ENCODE measurements at places on chromosomes 2 and 18.

GRCh38 chr2:202169131-202169530 lies 69.3 kb downstream of the SUMO1 start:
- H3K4me3 ChIP-seq = no peak overlapping the region
- no peaks in the 10 kb centered on the region for H3K36me3 ChIP-seq
- peaks cover 45% of the 10 kb centered on the region for H3K27me3 ChIP-seq
- DNase-seq = no peak

GRCh38 chr2:211512806-211513205 lies 956.4 kb downstream of the CPS1 start:
- H3K4me3 ChIP-seq = no peak overlapping the region
- H3K4me1 ChIP-seq = no peaks in the 10 kb centered on the region
- no peaks in the 10 kb centered on the region for H3K36me3 ChIP-seq

DNA sequence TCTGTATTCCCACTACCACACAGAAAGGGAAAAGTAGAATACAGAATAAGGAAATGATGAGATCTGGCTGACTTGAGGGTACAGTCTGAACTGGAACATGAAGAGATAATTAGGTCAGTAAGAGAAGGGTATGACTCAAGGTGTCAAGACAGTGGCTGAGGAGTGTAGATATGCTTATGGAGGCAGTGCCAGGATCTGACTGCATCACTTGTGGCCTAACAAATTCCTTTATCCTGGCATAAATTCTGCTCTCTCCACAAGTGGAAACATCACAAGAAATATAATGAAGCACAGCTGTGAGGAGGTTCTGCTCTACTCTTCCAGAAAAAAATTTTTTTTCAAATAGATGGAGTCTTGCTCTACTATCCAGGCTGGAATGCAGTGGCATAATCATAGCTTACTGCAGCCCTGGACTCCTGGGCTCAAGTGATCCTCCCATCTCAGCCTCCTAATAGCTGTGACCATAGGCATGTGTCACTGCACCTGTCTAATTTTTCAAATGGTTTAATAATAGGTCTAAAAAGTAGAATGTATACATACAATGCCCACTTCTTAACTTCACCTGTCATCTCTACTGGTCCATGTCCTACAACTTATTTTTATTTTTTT lies 85.3 kb downstream of the C2orf74 start:
- H3K4me3 ChIP-seq = no peak overlapping the region
- no peaks in the 10 kb centered on the region for H3K27me3 ChIP-seq
- no peaks in the 10 kb centered on the region for H3K4me1 ChIP-seq

DNA sequence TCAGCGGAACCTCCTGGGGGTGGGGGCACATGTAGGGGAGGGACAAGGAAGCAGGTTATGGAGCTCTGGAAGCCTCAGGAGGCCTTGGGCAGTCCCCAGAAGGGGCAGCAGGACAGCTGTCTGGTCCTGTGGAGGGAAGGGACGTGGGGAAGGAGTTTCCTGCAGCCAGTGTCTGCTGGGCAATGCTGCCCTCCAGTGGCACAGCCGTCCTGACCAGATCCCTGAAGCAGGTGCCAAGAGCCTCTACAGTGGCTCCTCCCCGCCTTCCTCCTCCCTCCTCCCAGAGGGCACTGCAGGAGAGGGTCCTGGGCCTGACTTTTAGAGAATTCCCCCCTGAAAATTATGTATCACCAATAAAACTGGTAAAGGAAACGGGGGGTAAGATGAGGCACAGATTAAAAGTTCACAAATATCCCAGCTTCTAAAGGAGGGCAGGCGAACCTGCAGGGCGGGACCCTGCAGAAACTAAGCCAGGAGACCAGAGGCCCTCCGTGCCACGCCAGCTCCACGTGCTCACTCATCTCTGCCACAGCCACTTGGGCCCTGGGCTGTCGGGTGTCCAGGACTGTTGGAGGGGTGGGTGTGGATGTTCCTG lies 258.5 kb downstream of the TWIST2 start:
- no peak overlapping the region for H3K27ac ChIP-seq
- H3K27me3 ChIP-seq = no peaks in the 10 kb centered on the region
- H3K4me3 ChIP-seq = no peak overlapping the region
- H3K4me1 ChIP-seq = no peaks in the 10 kb centered on the region

- no peak overlapping the region for H3K4me3 ChIP-seq
- H3K4me1 ChIP-seq = peaks cover 15% of the 10 kb centered on the region
- no peaks in the 10 kb centered on the region for H3K36me3 ChIP-seq
- DNase-seq = no peak
These were observed 66.5 kb downstream of the GLS start for GRCh38 chr2:190947141-190947540.

DNA sequence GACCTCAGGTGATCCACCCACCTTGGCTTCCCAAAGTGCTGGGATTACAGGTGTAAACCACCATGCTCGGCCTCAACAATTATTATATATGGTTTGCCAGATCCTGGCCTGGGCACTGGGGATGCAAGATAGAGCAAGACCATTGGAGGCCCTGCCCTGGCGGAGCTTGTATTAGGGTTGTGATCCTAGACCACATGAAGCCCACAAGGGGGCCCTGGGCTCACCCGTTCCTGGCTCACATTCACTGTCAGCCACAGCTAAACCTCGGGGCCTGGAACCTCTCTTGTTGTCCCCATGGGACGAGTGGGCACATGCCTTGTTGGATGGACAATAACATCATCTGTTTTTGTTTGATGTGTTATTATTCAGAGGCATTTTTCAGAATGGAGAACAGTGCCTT lies 14.9 kb downstream of the HPCAL1 start:
- no peaks in the 10 kb centered on the region for H3K4me1 ChIP-seq
- H3K4me3 ChIP-seq = no peak overlapping the region
- no peak overlapping the region for H3K27ac ChIP-seq
- H3K27me3 ChIP-seq = no peaks in the 10 kb centered on the region
- DNase-seq = no peak

DNA sequence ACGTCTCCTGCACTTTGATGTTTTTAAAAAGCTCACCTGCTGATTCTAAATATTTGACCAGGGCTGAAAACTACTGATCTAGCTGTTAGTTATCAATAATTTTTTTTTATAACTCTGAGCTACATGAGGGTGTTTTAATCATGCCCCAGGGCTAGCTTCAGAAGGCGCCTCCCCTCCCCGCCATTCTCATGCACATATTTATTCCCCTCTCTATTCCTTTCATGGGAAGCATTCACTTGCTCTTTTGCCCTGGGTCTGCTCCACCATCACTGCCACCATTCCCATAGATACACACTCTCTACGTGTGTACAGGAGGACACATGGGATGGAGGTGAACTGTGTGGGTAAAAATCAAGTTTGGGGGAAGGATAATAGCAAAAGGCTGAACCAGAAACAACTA lies 101.0 kb downstream of the PLA2R1 start:
- H3K27me3 ChIP-seq = no peaks in the 10 kb centered on the region
- H3K27ac ChIP-seq = no peak overlapping the region
- H3K36me3 ChIP-seq = no peaks in the 10 kb centered on the region
- H3K4me1 ChIP-seq = no peaks in the 10 kb centered on the region
- DNase-seq = no peak
- H3K4me3 ChIP-seq = no peak overlapping the region

DNA sequence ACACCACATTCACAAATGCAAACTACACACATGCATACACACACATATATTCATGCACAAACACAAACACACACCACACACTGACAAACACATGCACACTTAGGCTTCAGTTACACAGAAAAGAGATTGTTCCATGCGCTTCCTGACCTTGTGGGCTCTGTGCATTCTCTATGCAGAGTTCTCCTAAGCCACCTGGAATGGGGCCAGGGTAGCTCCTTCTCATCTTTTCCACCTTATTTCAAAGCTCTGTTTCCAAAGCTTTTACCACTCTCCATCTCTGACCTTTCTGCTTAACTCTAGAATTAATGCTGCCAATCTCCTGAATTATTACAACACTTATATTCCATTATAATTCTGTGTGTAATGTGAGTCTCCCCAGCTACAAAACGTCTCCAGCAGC lies 522.3 kb upstream of the MYT1L start:
- no peak for DNase-seq
- peaks cover 6% of the 10 kb centered on the region for H3K4me1 ChIP-seq
- H3K4me3 ChIP-seq = no peak overlapping the region
- H3K36me3 ChIP-seq = no peaks in the 10 kb centered on the region
- no peak overlapping the region for H3K27ac ChIP-seq
- H3K27me3 ChIP-seq = no peaks in the 10 kb centered on the region

- peaks cover 11% of the 10 kb centered on the region for H3K27me3 ChIP-seq
- no peak overlapping the region for H3K4me3 ChIP-seq
- H3K4me1 ChIP-seq = no peaks in the 10 kb centered on the region
- DNase-seq = peak; percentile 37
- no peak overlapping the region for H3K27ac ChIP-seq
These were observed 86.6 kb downstream of the MARCO start for GRCh38 chr2:119028327-119029174.

- peak overlapping the region; percentile 99 for H3K27ac ChIP-seq
- H3K27me3 ChIP-seq = no peaks in the 10 kb centered on the region
- peaks cover 23% of the 10 kb centered on the region for H3K4me1 ChIP-seq
- peak overlapping the region; percentile 47 for H3K4me3 ChIP-seq
- no peaks in the 10 kb centered on the region for H3K36me3 ChIP-seq
These were observed 1.3 kb upstream of the SMAD2 start for GRCh38 chr18:47931718-47932103.

DNA sequence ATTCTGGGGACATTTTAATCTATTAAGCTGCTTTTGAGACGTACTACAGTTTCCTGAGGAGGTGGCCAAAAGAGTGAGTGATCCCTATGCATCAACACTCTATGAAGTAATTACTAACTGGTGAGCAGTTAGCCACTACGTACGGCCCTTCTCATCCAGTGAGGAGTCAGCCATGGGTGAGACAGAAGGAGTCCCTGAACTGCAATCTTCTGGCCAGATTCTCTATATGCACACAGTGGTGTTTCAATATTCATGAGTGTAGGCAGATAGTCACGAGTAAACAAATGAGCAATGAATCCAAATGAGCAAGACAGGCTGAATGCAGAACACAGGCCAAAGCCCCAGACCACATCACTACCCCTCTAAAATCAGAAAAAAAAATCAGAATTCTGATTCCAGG lies 29.8 kb upstream of the TMEM214 start:
- no peak overlapping the region for H3K4me3 ChIP-seq
- DNase-seq = no peak
- H3K27me3 ChIP-seq = no peaks in the 10 kb centered on the region
- H3K4me1 ChIP-seq = peaks cover 55% of the 10 kb centered on the region
- H3K27ac ChIP-seq = peak overlapping the region; percentile 48
- H3K36me3 ChIP-seq = no peaks in the 10 kb centered on the region

DNA sequence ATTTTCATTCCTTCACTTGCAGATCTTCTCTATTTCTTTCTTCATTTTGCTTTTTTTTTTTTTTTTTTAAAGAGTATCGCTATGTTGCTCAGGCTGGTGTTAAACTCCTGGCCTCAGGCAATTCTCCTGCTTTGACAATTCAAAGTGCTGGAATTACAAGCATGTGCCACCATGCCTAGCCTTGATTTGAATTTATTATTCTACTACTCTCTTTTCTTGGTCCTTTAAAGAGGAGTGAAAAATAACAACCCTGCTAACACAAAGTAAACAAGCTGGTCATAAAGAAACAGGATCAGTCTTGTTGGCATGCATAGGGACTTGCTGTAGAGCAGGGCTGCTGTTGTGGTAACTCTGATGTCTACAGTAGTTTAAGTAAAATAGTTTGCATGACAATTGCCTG lies 1615.3 kb upstream of the ZEB2 start:
- H3K4me3 ChIP-seq = no peak overlapping the region
- H3K27me3 ChIP-seq = no peaks in the 10 kb centered on the region
- no peak for DNase-seq
- no peak overlapping the region for H3K27ac ChIP-seq
- H3K36me3 ChIP-seq = no peaks in the 10 kb centered on the region
- no peaks in the 10 kb centered on the region for H3K4me1 ChIP-seq

GRCh38 chr18:77316641-77317040 lies 67.0 kb downstream of the GALR1 start:
- H3K27ac ChIP-seq = no peak overlapping the region
- DNase-seq = peak; percentile 0
- H3K4me3 ChIP-seq = no peak overlapping the region
- no peaks in the 10 kb centered on the region for H3K27me3 ChIP-seq

DNA sequence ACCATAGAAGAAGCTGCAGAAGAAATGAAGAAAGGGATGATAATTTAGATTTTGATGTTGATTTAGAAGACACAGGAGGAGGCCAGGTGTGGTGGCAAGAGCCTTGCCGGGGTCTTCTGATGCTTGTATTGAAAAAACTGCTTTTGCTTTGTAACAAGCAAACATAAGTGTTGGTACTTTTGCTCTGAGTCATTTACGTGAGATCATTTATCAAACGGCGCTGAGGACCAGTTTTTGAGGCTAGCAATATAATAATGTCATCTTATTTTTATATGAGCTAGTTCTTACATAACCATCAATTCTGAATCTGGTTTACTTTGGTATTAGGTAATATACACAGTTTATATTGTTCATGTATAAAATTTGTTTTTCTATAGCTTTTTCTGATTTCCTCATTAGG lies 30.6 kb downstream of the SPTBN1 start:
- no peaks in the 10 kb centered on the region for H3K27me3 ChIP-seq
- H3K36me3 ChIP-seq = no peaks in the 10 kb centered on the region
- no peak overlapping the region for H3K27ac ChIP-seq
- H3K4me1 ChIP-seq = peaks cover 40% of the 10 kb centered on the region
- no peak for DNase-seq
- no peak overlapping the region for H3K4me3 ChIP-seq

DNA sequence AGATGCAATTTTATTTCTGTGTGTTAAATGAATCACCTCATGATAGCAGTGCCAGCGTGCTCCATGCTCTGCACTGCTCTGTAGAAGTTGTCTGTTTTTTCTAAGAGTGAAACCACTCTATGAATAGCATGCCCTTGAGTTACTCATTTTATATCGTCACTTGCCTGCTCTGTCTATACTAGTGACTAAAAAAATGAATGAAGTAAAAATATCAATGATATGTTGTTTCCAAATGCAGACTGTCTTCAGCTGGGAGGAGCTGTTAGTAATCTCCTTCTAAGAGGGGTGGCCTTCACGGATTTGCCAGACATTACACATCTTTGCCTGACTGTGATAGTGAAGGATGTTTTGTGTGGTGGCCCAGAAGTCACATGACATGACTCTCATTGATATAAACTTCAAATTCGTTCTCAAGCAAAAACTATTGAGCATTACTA lies 852.1 kb downstream of the CNTNAP5 start:
- no peaks in the 10 kb centered on the region for H3K36me3 ChIP-seq
- H3K4me1 ChIP-seq = peaks cover 20% of the 10 kb centered on the region
- DNase-seq = no peak
- H3K27me3 ChIP-seq = no peaks in the 10 kb centered on the region
- H3K27ac ChIP-seq = no peak overlapping the region

All from cardiac muscle cell (in vitro differentiated cells and primary cell).